ENCODE measurements at places on chromosomes 1 and 21.

- no peak for DNase-seq
Observed at GRCh38 chr1:156684227-156684782, 7.1 kb upstream of the NES start.

DNA sequence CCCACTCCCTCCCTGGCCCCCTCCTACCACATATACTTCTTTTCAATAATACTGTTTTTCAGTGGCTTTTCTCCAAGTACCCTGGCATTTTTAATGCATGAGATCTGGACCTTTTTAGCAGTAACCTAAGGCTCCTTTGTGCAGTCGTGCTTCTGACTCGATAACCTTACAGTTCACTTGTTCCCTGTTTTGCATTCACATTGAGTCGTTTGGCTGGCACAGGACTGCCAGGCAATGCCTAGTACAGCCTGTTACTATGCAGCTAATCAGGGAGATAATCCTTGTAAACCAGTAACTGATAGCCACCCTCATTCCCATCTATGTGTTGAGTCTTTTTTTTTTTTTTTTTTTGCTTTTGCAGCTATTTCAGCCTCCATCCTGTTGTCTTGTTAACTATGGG, 3.7 kb downstream of the ATP1B1 start:
- no peak for DNase-seq

DNA sequence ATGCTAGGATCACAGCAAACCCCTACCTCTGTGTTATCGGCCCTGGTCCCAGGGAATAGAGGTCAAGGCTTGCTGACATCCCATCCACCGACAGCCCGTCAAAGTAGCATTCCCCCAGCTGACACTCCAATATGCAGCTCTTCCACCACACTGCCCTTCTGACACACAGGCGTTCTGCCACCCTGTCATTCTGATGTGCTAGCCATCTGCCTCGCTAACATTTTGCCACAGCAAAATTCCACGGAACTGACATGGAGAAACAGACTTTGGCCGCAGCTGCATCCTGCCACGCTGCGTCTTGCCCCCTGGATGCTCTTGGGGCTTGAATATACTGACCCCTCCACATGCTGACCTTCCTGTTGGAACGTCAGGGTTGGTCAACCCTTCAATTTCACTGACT, 163.2 kb upstream of the CSF3R start:
- no peak for DNase-seq

- no peak for DNase-seq
Observed at GRCh38 chr1:167929725-167930124, 6.8 kb upstream of the DCAF6 start.

- no peak for DNase-seq
Observed at GRCh38 chr1:17122521-17123164, 3.4 kb upstream of the PADI2 start.

- no peak for DNase-seq
Observed at GRCh38 chr1:221015159-221015790, 136.0 kb downstream of the HLX start.

- DNase-seq: no peak
Observed at GRCh38 chr1:84774669-84775534, 84.6 kb upstream of the SSX2IP start.
